ENCODE measurements at places on chromosomes 5 and 9.
A peak's percentile ranks its signal among the peaks of the same experiment; 100 is the strongest.

DNA sequence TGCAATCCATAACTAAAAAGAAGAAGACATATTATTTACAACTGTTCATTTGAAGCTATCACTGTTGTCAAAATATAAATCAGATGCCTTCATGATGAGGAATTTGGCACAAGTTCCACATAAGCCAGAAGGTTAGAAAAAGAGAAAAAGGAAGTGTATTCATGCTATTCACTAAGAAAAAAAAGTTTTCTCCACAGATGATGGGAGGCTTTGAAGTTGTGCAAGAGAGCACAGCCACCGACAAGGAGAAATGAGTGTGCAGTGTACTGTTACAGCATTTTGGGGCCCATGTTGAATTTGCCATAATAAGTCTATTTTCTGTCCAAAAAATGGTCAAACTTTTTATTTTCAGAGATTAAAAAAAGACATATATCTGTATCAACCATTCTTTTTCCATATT lies 32.9 kb upstream of the IFNK start:
- H3K4me3 ChIP-seq, result no peak overlapping the region
- no peaks in the 10 kb centered on the region for H3K36me3 ChIP-seq
- DNase-seq, result no peak

DNA sequence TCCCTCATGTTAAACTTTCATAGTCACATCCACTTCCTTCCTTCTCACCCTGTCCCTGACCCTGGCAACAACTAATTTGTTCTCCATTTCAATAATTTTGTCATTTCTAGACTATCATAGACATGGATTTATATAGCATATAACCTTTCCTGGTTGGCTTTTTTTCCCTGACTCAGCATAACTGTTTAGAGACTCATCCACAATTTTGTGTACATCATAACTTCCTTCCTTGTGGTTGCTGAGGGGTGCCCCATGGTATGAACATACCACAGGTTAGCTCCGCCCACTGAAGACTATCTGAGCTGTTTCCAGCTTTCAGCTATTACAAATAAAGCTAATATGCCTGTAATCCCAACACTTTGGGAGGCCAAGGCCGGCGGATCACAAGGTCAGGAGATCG lies 137.3 kb downstream of the PHF2 start:
- H3K27me3 ChIP-seq, result no peaks in the 10 kb centered on the region
- DNase-seq, result no peak
- no peak overlapping the region for H3K4me3 ChIP-seq

- no peaks in the 10 kb centered on the region for H3K4me1 ChIP-seq
- peak; percentile 38 for DNase-seq
- H3K27me3 ChIP-seq, result no peaks in the 10 kb centered on the region
- H3K4me3 ChIP-seq, result no peak overlapping the region
These were observed 274.7 kb downstream of the CETN3 start for GRCh38 chr5:90134892-90135291.

DNA sequence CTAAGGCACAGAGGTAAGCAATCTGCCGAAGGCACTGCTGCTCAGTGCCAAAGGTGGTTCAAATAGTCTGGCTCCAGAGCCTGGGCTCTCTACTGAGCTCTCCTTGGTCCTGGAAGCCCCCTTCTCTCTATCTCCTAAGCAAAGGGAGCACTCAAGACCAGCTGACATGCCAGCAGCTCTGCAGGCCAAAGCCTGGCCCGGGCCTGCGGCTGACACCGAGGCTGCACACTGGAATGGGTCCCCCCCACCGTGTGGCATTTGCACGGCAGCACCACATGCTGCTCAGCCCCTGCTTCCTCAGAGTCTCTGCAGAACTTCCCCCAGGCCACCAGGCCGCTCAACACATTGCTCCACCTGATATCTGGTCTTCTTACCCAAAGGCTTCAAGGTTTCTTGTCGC lies 57.8 kb upstream of the GOLPH3 start:
- no peak for DNase-seq
- H3K36me3 ChIP-seq, result peaks cover 24% of the 10 kb centered on the region
- no peaks in the 10 kb centered on the region for H3K27me3 ChIP-seq
- H3K4me3 ChIP-seq, result no peak overlapping the region
- H3K27ac ChIP-seq, result no peak overlapping the region
- peaks cover 29% of the 10 kb centered on the region for H3K4me1 ChIP-seq

DNA sequence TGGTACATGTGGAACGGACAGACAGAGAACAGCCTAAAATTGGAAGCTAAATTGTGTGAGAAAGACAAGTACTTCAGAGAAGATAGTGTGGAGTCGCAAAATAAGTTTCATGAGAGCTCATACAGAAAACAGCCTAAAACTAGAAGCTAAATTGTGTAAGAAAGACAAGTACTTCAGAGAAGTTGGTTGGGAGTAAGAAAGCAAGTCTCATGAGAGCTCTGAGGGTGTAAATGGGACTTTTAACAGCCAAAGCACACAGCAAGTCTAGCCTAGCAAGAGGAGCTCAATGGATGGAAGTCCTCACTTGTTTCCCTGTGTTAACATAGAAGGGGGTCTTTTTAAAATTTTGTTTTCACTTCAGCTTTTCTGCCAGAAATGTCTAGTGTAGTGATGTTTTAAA lies 93.1 kb downstream of the STK32A start:
- no peak for DNase-seq
- H3K4me1 ChIP-seq, result no peaks in the 10 kb centered on the region
- no peaks in the 10 kb centered on the region for H3K36me3 ChIP-seq
- no peaks in the 10 kb centered on the region for H3K27me3 ChIP-seq
- no peak overlapping the region for H3K4me3 ChIP-seq

DNA sequence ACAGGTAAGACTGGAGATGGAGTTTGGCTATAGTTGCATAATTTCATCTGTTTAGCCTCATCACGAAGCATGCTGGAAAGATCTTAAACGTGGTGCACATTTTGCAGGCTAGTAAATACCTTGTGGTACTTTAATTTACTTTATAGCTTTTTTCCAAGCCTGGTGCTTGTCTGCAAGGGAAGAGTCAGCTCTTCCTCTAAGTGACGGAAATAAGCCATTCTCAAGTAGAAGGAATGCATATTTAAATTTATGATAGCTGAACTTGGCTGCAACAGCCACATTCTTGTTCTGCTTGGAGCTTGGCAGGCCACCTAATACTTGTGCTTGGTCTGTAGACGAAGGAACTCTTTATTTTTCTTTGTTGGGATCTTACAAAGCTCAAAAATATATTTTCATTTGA lies 188.0 kb upstream of the PIK3R1 start:
- H3K36me3 ChIP-seq, result no peaks in the 10 kb centered on the region
- no peaks in the 10 kb centered on the region for H3K27me3 ChIP-seq
- DNase-seq, result no peak
- H3K4me3 ChIP-seq, result no peak overlapping the region
- no peaks in the 10 kb centered on the region for H3K4me1 ChIP-seq
- no peak overlapping the region for H3K27ac ChIP-seq

DNA sequence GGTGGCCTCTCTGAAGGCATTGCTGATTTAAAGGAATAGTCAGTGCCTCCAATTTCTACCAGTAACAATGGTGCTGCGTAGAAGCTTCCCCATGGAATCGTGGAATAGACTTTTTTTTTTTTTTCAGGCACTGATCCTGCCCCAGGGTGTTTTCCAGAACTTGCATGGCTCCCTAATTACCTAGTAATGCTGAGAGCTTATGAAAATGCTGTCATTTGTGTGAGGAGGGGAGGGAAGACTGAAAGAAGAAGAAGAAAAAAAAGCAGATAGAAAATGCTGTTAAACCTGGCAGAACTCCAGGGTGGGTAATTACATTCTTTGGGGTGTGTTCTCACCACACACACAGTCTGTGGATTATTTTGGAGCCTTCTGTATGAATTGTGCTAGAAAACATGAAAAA lies 4.8 kb upstream of the GRIA1 start:
- no peaks in the 10 kb centered on the region for H3K4me1 ChIP-seq
- no peak overlapping the region for H3K4me3 ChIP-seq
- DNase-seq, result no peak
- H3K27me3 ChIP-seq, result no peaks in the 10 kb centered on the region

DNA sequence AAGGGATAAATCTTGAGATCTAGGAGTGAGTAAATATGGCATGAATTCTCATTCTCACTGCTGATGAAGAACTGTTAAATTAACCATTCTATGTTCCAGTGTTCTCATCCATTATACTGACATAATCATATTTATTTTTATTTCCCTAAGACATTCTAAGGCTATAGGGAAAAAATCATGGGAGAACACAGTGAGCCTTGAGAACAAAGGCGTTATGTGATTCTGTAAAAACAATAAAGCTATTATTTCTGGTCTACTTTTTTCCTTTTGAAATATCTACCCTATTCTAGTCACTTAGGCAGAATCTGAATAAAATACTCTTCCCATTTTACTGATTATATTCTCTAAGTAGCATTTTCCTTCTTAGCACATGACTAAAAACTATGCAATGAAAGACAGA lies 155.7 kb upstream of the ADAMTS16 start:
- no peaks in the 10 kb centered on the region for H3K4me1 ChIP-seq
- no peaks in the 10 kb centered on the region for H3K27me3 ChIP-seq
- H3K4me3 ChIP-seq, result no peak overlapping the region
- H3K36me3 ChIP-seq, result no peaks in the 10 kb centered on the region
- DNase-seq, result no peak

DNA sequence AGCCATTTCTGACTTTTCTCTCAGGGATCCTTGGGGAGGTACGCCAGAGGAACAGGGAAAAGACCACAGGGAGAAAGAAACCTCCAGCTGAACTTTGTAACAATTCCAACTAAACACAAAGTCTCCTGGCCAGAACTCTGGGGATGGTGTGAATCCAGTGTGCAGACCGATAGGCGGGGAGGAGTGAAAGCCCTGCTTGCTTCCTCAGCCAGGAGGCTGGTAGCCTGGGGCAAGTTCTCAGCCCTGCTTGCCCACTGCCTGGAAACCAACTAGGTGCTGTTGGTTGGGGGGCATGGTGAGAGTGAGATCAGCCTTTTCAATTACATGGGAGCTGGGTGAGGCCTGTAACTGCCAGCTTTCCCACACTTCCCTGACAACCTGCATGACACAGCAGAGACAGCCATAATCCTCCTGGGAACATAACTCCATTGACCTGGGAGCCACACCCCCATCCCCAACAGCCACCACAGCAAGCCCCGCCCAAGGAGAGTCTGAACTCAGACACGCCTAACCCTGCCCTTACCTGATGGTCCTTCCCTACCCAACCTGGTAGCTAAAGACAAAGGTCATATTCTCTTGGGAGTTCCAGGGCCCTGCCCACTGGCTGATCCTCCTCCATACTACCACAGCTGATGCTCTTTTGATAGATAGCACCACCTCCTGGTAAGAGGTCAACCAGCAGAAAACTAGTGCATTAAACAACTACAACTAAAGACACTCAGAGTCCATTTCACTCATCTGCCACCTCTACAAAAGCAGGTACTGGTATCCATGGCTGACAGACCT lies 100.1 kb upstream of the TNFAIP8 start:
- no peak overlapping the region for H3K4me3 ChIP-seq
- no peaks in the 10 kb centered on the region for H3K36me3 ChIP-seq
- H3K27me3 ChIP-seq, result no peaks in the 10 kb centered on the region

- peaks cover 11% of the 10 kb centered on the region for H3K4me1 ChIP-seq
- no peaks in the 10 kb centered on the region for H3K36me3 ChIP-seq
- H3K27me3 ChIP-seq, result no peaks in the 10 kb centered on the region
- DNase-seq, result peak; percentile 45
These were observed 24.5 kb downstream of the CAVIN4 start for GRCh38 chr9:100602342-100602801.

DNA sequence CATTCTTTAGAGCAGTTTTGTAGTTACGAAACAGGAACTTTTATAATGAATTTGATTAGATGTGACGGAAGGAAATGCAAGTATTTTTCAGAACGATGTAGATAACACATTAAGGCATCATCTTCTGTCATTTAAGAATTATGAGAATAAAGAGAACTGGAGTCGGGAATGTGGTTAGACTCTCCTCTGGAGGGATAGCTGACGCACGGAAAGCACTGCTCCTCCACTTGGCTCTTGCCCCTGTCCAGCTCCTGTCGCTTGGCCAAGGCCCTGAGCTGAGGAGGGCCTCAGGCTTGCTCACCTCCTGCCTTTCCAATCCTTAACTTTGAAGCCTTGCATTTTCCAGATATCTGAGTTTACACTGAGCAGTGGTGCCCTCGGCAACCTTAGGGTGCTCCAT lies 60.5 kb downstream of the MAP1B start:
- H3K4me3 ChIP-seq, result no peak overlapping the region
- H3K27me3 ChIP-seq, result no peaks in the 10 kb centered on the region
- no peak for DNase-seq
- no peaks in the 10 kb centered on the region for H3K4me1 ChIP-seq
